ENCODE measurements at places on chromosomes 5 and 9.

DNA sequence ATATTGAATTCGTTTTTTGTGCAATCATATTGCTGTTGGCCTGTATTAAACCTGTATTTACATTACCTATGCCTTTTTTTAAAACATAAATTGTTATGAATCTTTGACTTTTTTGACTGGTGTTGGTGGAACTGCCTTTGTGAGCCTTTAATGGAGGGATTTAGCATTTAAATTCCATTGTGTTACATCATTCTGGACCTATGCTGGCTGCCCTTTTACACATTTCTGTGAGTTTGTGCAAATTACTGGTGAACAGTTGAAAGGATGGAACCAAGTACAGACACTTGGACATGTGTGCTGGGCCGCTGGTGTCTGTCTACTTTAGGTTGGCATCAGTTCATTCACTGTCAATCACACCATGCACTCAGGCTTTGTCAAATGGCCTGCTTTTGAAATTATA is 3.4 kb downstream of the SNX18 start:
- no peak for DNase-seq

GRCh38 chr9:70013598-70014196 is 30.0 kb upstream of the MAMDC2 start:
- no peak for DNase-seq

DNA sequence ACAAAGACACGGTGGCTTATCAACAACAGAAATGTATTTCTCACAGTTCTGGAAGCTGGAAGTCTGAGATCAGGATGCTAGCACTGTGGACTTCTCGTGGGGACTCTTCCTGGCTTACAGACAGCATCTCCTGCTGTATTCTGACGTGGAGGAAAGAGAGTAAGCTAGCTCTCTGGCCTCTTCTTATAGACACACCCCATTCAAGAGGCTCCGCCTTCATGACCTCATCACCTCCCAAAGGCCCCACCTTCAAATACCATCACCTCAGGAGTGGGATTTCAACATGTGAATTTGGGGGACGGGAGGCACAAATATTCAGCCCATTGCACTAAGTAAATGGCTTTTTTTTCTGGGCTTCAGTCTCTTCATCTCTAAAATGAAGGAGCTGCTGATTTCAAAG is 27.6 kb downstream of the KCNMB1 start:
- no peak for DNase-seq

- DNase-seq = no peak
These were observed 57.3 kb upstream of the DMRT1 start for GRCh38 chr9:784202-784601.

DNA sequence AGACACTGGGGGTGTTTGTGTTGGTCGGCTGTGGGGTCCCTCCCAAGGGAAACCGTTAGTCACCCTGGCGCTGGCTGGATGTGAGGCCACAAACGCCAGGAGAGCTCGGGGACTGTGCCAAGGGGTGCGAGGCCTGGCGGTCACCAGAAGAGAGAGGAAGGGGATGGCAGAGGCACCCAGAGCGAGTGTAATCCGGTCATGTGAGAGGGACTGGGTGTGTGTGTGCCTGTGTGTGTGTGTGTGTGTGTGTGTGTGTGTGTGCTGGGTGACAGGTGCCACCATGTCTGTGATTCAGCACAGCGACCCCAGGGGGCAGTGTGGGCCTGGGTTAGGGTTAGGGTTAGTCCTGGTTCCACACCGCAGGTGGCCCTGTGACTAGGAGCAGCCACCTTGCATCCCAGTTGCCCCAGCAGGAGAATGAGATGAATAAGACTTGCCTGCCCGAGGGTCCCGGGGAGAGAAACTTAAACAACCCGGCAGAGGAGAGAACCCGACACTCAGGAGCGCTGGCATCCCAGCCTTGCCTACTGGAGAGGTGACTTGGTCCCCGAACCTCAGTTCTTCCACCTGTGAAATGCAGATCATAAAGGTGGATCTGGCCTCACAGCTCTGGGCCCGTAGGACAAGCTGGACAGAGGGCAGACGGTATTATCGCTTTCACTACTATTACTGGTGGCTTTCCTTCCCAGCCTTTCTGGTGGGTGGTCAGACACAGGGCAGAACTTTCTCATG is 1.4 kb upstream of the ADAMTSL2 start:
- peak; percentile 27 for DNase-seq

GRCh38 chr5:25694801-25695200 is 1050.0 kb upstream of the CDH10 start:
- no peak for DNase-seq

- DNase-seq = no peak
These were observed 513.6 kb downstream of the HINT1 start for GRCh38 chr5:130651440-130651839.

DNA sequence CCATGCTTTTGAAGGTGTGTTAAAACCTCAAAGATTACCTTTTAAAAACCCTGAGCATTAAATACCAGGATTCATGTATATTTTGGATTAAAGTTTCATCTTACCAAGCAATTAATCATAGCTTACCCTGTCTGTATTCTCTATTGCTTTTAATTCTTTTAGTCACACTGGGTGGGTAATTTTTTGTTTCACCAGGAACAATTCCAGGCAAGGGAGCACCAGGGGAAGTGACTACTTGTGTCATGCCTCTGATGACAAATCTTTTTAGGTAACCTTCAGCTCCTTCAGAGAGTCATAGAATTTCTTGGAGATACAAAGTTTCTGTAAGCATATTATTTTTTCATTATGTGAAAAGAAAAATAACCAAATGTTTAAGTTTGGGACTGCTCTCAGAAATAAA is 33.4 kb upstream of the ANXA1 start:
- DNase-seq = no peak

- DNase-seq = peak; percentile 72
These were observed at the start of the genes ENTR1 and PMPCA for GRCh38 chr9:136410500-136411287. TSS of gene ENTR1 (minus strand) at chr9:136410614. CDS start at chr9:136410397, 217 bp downstream. TSS of gene PMPCA (plus strand) at chr9:136410658. CDS start at chr9:136410669, 11 bp downstream.

DNA sequence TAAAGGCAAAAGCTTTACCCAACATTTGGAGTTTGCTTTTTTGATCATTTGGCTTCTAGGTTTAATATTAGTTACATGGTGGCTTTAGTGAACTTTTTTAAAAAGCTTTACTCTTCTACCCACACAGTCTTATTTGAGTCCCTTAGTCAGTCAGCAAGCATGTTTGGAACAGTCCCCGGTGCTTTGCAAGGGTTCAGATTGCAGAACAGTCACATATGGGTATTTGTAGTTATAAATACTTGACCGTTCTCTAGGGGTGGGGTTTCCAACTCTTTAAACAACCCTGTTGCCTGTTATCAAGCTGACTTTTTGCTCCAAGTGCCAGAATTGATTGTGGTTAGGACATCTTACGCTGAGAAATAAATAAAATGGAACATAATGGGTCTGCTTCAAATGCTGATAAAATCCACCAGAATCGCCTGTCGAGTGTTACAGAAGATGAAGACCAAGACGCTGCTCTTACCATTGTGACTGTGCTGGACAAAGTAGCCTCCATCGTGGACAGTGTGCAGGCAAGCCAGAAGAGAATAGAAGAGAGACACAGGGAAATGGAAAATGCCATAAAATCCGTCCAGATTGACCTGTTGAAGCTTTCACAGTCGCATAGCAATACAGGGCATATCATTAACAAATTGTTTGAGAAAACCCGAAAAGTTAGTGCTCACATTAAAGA is at the start of gene CAVIN4:
CAVIN4 (plus strand) TSS at position 304 of the 673 bp plus-strand sequence; CDS start at position 369, 65 bp downstream.
- DNase-seq = no peak

GRCh38 chr5:135373736-135374515 is 25.1 kb downstream of the MACROH2A1 start:
- no peak for DNase-seq

GRCh38 chr5:126780165-126780827 is 3.4 kb downstream of the LMNB1 start:
- no peak for DNase-seq

DNA sequence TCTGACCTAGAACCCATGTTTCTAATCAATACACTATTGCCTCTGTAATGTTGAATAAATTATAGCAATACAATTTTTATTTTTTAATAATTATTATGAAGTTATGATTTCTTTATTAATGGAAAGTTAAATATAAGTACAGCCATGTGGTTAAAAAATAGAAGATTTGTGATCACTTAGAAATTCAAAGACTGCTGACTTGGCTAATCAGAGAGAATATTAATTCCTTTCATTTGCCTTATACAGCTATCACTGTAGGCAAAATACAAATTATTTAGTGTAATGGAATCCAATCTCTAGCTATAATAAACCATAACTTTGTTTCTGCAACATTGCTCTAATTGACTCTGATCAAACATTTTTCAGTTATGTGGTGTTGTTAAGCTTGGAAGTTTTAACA is 255.0 kb upstream of the TAS2R1 start:
- DNase-seq = no peak

DNA sequence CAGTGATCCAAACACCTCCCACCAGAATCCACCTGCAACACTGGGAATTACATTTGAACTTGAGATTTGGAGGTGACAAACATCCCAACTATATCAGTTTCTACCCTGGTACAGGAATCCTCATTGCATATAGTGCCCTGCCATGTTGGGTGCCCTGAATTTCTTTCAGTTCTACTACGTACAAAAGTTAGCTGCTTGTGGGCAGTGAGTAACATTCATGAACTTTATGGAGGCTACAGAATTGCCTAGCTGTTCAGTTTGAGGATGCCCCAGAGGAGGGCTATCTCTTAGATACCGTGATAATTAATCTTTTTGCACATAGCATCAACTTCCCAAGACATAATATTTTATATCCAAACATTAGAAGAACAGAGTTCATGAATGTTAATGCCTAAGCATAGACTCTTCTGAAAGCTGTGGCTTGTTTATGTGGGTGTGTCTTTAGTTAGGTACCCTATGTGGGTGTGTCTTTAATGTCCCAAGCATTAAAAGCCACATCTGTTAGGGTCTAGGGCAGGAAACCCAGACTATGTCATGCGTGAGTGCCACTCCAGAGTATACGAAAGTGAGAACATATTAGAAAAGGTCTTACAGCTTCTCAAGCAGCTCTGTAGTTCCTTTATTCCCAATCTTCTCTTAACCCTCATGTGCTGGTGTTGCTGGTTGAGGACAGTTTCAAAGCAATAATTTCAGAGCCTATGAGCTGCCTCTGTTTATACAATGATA is 47.0 kb upstream of the CHD1 start:
- DNase-seq = no peak

DNA sequence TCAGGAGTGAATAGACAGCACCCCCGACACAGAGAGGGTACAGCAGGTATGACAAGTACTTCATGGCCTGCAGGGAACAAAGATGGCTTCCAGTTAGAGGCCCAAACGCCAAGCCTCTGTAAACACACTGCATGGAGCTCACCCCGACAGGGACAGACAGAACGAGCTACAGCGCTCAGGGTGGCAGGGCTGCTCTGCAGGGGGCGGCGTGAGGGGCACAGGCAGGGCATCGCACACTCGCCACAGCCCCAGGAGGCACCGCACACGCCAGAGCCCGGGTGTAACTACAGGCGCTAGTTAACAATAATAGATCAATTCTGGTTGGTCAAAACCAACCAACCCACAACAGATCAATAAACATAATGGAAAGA is 21.1 kb downstream of the CLPTM1L start:
- DNase-seq = no peak

- no peak for DNase-seq
These were observed 124.7 kb downstream of the TLE1 start for GRCh38 chr9:81564632-81565031.

GRCh38 chr9:114847492-114848417 is 41.9 kb upstream of the TNFSF15 start:
- DNase-seq = no peak

DNA sequence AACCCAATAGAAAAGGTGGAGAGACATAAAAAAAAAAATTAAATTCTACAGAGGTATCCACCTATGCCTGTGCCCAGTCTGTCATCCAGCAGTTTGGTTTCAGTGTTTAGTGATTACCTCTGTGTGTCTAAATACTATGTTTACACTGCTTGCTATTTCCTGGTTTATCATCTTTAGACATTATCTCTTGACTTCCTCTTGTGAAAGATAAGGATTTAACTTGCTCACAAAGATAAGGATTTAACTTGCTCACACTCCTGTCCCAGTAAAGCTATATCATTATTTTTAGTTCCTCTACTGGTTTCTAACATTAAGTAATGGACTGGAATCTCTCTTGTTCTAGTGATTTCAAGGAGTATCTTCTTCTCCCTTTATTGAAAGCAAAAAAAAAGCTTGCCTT is 53.9 kb upstream of the ZFR start:
- no peak for DNase-seq

- no peak for DNase-seq
These were observed 917.6 kb downstream of the TLE1 start for GRCh38 chr9:80771555-80772347.

- DNase-seq = no peak
These were observed 105.6 kb downstream of the NR6A1 start for GRCh38 chr9:124665391-124666058.

GRCh38 chr5:141694479-141694878 is 12.4 kb upstream of the ARAP3 start:
- DNase-seq = no peak

- no peak for DNase-seq
These were observed 48.7 kb upstream of the ORM1 start for GRCh38 chr9:114274217-114274616.

GRCh38 chr9:108257382-108257781 is 598.4 kb downstream of the ACTL7B start:
- DNase-seq = no peak

- no peak for DNase-seq
These were observed 67.7 kb upstream of the SPOCK1 start for GRCh38 chr5:137566780-137567179.
